ENCODE measurements at places on chromosomes 3 and 15. TPM values are rescaled to one million over a fixed set of nuclear protein-coding genes. Genes with fewer than 3 reads are reported as not detected.

Gene CASR
- total RNA-seq: 0.02 TPM

Gene CDC25A
- total RNA-seq: 83.3 TPM

DNA sequence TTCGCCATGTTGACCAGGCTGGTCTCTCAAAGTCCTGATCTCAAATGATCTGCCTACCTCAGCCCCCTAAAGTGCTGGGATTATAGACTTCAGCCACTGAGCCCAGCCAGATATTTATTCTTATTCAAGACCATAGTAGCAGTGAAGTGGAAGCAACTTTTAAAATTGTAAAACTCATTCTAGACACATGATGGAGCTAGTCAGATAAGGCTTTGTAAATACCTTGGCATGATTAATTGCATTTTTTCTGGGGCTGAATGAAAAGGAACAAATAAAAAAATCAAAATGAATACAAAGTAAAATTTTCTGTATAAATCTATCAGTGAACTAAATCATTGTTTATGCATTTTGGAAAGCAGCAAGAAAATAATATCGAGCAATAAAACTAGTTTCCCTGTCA lies 4.1 kb upstream of the MYO1E start:
- DNase-seq: no peak

- DNase-seq: no peak
These were observed 98.9 kb downstream of the LINGO1 start for GRCh38 chr15:77533578-77534430.

Gene CFAP100
- 0.44 TPM for total RNA-seq

- no peak for DNase-seq
These were observed 2.5 kb upstream of the CAPN3 start for GRCh38 chr15:42356851-42357250.

GRCh38 chr15:25716414-25717126 lies 146.6 kb downstream of the ATP10A start:
- no peak for DNase-seq

DNA sequence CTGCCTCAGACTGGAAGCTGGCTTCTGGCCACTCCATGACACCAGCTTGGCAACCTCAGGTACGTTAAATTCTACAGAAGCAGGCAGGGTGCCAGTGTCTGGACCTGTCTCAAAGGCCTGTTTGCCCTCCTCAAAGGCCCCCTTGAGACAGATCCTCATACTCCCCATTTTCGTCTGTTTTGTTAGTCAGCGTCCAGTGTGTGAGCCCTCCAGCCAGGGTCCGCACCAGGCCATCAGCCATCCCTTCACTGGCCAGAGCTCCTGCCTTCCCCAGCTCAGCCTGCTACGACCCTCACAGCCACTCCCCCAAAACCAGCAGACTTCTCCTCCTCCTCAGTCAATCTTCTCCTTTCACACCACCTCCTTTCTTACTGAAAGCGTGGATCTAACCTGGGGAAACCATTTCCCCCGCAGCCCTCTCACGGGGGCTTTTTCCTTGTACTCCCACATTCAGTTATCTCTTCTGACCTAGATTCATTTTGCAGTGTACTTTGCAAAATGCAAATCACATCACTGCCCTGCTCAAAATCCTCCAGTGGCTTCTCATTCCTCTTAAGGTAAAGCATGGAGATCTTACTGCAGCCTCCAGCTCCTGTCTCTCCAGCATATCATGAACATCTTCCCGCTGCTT lies 66.1 kb upstream of the CTDSPL start:
- no peak for DNase-seq

- DNase-seq: peak; percentile 39
These were observed 161.3 kb downstream of the KLF13 start for GRCh38 chr15:31487811-31488436.

DNA sequence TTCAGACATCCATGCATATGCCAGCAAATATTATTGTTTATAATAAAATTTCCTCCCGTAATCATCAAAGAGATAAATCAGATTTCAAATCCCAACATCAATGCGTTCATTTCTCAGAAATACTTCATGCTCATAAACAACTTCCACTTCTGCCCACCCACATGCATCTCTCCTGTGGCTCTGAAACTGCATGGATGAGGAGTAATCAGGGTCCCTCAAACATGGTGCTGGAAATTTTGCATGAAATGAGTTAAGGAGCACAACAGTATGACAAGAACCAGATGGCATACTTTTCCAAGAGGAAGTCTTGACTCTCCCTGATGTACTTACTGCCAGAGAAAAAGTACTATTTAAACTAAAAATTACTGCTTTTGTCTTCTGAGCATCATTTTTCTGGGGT lies 26.9 kb upstream of the MFSD1 start:
- DNase-seq: no peak

Gene GOLGA8S
- 0.07 TPM for total RNA-seq

Gene LEKR1
- total RNA-seq: 0.22 TPM

- DNase-seq: no peak
These were observed 103.8 kb upstream of the IL12A start for GRCh38 chr3:159884661-159885402.

Gene GOLGA6L9
- total RNA-seq: 3.9 TPM

Gene HACL1
- 48.9 TPM for total RNA-seq

DNA sequence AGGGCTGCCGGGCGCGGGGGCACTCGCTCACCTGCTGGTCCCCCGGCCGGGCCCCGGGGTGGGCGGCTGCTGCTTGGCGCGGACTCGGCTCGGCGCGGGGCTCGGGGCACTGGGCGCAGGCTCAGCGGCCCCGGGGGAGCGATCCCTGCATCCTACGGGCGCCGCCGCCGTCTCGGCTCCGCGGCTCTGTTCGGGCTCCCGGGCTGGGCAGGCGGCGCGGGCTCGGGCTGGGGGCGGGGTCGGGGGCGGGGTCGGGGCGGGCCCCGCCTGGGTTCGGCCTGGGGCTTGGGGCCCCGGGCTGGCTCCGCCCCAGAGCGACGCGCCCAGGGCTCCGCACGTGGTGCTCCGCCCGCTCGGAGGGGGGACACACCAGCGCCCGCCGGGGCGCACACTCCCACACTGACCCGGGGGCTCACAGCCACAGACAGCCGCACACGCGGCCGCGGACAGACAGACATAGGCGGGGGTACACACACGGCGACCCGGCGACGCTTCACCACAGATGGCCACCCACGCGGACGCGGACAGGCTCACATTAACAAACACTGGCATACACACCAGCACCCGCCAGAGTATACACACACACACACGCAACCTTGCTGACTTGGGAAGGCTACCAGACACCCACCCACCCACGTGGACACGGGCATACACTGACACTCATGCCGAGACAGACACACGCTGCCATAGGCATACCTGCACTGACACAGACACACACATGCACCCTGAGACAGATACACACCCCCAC lies at the start of gene SCN5A:
SCN5A (minus strand) TSS at position 188 of the 748 bp plus-strand sequence. CDS start 16,380 bp downstream, outside the sequence.
- DNase-seq: peak; percentile 73

Measured in H9 (cell line).